Hair follicular keratinocyte (primary cell): ENCODE measurements at places on chromosomes 7 and 10. TPM values are rescaled to one million over a fixed set of nuclear protein-coding genes. Genes with fewer than 3 reads are reported as not detected.

The TMEM130 gene
- not detected in 2 replicates for total RNA-seq

The HOXA4 gene
- 1.6 TPM in 2 replicates for total RNA-seq

The TRIL gene
- not detected in 2 replicates for total RNA-seq

The TEX47 gene
- not detected in 2 replicates for total RNA-seq

The VWC2 gene
- not detected in 2 replicates for total RNA-seq
